NCI-H2081 (cell line): ENCODE measurements at places on chromosomes 7 and 10.

- no peak for DNase-seq
Observed at GRCh38 chr10:13224210-13224995, 9.8 kb downstream of the UCMA start.

DNA sequence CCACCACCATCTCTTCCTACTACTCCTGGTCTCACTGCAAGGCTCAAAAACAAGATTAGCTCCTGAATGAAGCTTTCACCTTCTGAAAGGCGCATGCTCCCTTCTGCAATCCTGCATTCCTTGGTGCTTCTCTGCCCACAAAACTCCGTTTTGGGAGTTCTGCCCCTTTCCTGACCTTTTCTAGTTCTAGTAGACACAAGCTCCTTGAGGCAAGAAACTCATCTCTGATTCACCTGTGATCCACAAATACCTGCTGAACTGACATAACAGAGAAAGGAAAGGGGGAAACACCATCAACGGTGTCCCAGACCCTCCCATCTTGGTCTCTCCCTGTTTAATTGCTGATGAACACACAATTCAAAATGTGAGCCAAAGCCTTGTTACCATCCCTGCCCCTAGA, 64.0 kb upstream of the EGR2 start:
- DNase-seq = no peak

GRCh38 chr7:51080622-51081269, 235.9 kb downstream of the COBL start:
- no peak for DNase-seq

DNA sequence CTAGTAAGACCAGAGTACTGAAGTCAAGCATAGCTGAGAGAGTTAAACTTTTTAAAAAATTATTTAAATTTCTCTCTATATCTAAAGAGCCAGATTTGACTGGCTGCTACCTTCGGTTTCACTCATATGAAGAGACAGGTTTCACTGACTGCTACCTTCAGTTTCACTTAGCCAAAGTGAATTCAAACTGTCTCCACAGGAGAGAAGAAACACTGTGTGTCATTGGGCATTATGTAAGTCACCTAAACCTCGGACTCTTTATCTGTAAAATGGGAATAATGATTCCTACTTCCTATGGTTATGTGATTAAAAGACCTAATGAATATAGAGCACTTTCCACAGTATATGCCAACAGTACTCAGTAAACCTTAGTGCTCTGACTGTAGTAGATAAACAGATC, 41.6 kb upstream of the MET start:
- no peak for DNase-seq

DNA sequence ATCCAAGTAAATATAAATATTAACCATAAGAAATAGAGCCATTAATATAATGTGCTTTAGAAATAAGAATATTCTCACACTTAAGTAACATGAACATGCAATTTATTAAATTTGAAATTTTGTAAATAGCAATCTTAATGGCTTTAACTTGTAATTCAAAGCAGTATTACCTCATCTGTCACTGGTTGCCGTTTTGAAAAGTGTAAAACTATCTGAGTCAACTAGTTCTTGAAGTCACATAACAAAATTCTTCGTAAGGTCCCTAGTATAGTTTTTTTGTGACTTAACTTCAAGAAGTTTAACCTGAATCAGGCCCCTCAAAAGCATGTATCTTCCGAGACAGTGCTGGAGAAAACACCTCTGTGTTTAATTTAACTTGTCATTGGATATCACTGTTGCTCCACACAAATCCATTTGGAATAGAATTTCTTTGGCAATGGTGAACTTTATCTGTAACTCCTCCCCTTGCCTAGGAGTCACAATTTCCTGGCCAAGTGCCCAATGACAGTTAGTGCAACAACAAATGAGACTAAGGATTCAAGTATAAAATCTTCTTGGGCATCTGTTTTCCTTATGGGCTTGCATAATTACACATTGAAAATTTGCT, 47.1 kb downstream of the NT5C2 start:
- DNase-seq = no peak
